ENCODE measurements at places on chromosomes 12 and 14. TPM values are rescaled to one million over a fixed set of nuclear protein-coding genes. Genes with fewer than 3 reads are reported as not detected.

The ST8SIA1 gene
- total RNA-seq = not detected

- no peak for DNase-seq
Observed at GRCh38 chr12:92585115-92585727, 117.6 kb upstream of the PLEKHG7 start.

DNA sequence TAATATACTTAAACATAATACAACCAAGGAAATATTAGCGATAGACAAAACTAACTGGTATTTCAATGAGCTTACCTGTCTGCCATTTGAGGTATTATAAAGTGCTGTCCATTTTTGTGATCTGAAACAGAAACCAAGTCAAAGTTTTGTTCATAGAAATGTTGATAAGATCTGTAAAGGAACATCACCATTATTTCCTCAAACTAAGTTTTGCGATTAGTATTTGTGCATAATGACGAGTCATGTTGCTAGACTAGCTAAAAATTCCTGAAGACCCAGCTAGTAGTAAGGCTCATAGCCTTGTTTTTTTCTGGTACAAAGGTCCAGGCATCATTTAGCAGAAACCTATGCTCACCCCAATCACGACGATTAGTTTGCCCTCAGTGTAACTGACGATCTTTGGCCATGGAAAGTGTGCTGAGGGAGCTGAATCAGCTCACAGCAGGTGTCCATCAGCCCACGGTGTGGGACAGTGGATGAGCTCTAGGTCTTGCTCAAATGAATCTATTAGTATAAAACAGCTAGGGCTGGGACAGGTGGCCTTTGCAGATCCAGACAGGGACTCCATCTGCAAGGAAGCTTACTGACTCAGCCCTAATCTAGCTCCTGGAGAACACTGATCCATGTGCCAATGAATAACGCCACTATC is 28.7 kb downstream of the GIT2 start:
- DNase-seq = no peak

DNA sequence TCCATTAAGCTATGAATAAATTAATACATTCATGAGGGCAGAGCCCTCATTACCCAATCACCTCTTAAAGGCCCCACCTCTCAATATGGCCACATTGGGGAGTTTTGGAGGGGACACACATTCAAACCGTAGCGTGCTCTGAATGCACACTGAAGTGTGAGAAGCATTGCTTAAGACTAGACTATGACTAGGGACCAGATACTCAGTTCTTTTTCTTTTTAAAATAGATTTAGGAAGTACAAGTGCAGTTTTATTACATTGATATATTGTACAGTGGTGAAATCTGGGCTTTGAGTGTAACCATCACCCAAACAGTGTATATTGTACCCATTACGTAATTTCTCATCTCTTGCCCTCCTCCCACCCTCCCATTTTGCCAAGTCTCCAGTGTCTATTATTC is 21.0 kb upstream of the JDP2 start:
- DNase-seq = no peak

GRCh38 chr12:100266585-100266834 is 369 bp downstream of the DEPDC4 start:
- no peak for DNase-seq

- no peak for DNase-seq
Observed at GRCh38 chr12:111424189-111424792, 18.6 kb downstream of the SH2B3 start.

DNA sequence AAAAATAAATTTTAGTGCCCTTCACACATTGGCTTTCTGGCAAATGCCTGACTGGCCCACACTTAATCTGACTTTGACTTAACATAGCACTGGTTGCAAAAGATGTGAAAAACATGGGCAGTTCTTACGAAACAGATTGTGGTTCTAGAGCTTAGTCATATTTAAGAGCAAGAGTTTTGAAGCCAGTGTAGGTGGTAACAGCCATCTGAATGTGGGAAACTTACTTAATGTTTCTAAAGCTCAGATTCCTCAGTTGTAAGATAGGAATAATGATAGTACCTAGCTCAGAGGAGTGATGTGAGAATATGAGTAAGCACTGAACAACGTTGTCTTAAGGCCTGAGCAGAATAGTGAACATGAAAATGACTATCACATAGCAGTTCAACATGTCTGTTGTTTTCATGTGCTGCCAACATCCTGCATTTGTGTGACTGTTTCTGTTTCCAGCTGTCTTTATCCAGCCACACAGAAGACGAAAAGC is 262.7 kb downstream of the SYT1 start:
- no peak for DNase-seq

DNA sequence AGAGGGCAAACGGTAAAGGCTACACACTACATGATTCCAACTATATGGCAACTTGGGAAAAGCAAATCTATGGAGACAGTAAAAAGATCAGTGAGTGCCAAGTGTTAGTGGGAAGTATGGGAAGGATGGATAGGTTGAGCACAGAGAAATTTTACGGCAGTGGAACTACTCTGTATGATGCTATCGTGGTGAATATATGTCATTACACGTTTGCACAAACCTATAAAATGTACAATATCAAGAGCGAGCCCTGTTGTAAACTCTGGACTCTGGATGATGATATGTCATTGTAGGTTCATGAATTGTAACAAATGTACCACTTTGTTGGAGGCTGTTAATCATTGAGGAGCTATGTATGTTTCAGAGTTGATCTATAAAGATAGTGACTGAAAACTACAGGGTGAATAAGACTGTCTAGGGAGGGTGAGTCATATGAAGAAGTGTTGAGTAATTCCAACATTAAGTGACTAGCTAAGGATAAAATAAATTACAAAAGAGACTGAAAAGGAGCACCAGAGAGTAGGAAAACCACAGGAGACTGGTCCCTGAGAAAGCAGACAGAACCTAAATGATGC is 349.2 kb upstream of the LMO3 start:
- no peak for DNase-seq

All from G401 (cell line).